ENCODE measurements at places on chromosomes 1 and 21.

DNA sequence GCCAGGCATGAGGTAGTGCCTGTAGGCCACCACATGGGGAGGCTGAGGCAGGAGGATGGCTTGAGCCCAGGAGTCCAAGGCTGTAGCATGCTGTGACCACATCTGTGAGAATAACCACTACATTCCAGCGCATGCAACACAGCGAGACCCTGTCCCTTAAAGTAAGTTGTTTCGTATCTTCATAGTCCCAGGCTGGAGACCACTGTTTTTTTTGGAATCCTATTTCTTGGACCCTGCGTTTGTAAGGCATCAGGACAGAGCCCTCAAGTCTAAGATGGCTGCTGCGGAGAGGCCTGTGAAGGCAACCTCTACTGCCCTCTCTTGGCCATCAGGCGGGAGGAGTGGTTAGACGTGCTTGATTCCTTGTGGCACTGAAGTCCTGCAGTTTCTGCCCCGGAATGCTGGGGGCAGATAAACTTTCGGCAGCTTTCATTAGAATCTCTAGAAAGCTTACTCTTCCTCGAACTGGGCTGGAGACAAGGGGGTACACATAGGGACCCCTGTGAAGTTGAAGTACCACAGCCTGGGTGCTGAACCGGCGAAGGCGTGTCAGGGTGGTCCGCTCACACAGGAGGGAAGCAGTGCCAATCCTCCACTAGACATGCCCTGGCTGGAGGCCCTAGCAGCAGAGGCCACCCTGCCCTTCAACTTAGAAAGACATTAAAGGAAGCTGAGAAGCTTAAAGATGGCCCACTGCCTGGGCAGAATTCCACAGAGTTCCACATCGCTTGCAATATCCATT is 36.6 kb downstream of the RABIF start:
- peak; percentile 65 for DNase-seq

- no peak for DNase-seq
Measured at GRCh38 chr1:167400359-167400953, 117.9 kb downstream of the CD247 start.

GRCh38 chr1:212381397-212382035 is 33.2 kb downstream of the PACC1 start:
- no peak for DNase-seq

GRCh38 chr1:143720087-143721023 is 251.4 kb downstream of the FAM72C start:
- no peak for DNase-seq

- DNase-seq = peak; percentile 72
Measured at GRCh38 chr1:231420959-231421545, 1.0 kb downstream of the EGLN1 start.
